ENCODE measurements at places on chromosomes 2 and 18. TPM values are rescaled to one million over a fixed set of nuclear protein-coding genes. Genes with fewer than 3 reads are reported as not detected.

DNA sequence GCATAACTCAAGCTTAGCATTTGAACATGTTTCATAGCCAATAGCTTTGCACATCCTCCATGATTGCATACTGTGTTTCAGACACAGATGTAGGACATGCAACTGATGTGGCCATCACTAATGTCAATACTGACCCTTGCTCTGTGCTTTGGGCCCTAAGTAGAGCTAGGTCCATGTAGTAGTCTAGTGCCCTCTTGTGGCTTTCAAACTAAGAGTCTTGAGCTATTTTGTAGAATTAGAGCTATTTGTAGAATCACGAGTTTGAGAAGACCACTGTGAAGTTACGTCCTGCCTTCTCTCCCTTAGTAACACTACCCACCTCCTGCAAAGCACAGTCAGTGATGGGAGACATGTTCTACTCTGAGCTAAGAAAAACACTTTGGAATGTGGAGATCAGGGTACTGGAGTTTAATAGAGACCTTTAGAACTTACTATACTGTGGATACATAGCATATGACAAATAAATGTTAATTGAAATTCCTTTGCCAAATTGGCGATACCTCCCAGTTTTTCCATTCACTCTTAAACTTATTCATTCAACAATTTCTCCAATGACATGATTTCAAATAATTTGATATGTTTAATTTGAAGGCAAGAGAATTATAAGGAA is 306.5 kb upstream of the TNP1 start:
- DNase-seq, result no peak

DNA sequence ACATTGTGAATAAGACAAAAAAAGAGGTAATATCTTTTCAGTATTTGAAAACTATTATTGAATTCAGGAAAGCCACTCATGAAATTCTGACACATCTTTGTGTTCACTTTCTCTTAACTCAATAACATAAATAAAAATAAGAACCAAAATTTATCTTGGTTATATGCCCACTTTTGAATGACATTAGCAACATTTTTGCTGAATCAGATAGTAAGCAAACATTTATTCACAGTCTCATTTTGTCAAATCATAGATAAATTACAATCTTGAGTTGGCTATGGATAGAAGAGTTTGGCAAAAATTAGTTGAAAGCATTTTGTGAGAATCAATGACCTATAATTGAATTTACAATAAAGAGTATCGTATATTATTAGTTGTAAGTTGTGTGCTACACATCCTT is 545.1 kb upstream of the PKDCC start:
- no peak for DNase-seq

DNA sequence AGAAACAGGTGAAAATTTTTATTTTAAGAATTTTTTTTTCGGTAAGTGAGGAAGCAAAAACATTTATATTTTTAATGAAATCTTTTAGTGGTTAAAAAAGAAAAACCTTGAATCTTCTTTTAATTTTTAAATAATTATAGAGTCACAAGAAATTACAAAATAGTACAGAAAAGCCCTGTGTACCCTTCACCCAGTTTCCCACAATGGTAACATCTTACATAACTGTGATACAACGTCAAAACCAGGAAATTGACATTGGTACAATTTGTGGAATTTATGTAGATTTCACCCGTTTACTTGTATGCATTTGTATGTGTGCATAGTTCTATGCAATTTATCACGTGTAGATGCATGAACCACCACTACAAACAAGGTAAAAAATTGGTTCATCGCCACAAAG is 285.9 kb downstream of the MTX2 start:
- DNase-seq, result no peak

GRCh38 chr18:50992351-50992762 is 24.5 kb downstream of the ELAC1 start:
- no peak for DNase-seq

The RAD51AP2 gene
- 0.47 TPM for total RNA-seq

The STPG4 gene
- 0.78 TPM for total RNA-seq

The KLHL29 gene
- total RNA-seq, result 8.4 TPM

GRCh38 chr2:42339191-42339912 is 21.7 kb downstream of the COX7A2L start:
- DNase-seq, result no peak

The GCC2 gene
- total RNA-seq, result 31.4 TPM

DNA sequence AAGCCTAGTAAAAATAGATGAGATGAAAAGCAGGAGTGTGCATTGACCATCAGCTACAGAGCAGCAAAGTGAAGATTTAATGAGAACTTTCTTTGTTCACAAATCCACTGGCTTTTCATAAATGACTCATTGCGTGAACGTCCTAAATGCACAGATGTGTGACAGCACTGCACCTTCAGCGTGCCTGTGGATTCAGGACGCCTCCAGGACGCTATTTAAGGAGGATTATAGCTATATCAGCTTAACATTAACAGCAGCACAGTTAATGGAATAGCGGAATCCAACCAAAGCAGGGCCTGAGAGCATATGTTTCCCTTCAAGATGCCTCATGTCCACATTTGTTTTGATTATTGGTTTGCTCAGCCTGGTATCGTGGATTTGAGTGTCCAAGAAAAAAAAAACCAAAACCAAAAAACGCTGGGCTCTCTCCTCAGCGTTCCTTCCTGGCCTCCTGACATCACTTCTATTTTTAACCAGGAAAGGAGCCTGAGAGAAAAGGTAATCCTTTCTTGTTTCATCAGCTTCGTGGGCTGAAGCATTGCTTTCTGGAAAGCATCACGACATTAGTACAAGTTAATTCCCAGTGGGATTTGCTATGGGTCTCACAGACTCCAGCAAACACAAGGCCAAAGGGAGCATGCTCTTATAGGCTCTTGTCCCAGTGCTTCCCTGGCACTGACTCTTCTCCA is 447.0 kb upstream of the SMIM21 start:
- no peak for DNase-seq

The ZFAND2B gene
- 14.5 TPM for total RNA-seq

The MC4R gene
- total RNA-seq, result 1.4 TPM

The TSPYL6 gene
- 0.31 TPM for total RNA-seq

GRCh38 chr2:902584-902983 is 48.1 kb upstream of the SNTG2 start:
- no peak for DNase-seq

The SLC11A1 gene
- total RNA-seq, result 1.7 TPM

The MC2R gene
- total RNA-seq, result not detected

Data from occipital lobe (tissue), 3 donors.